ENCODE measurements at places on chromosomes 1 and 21.
A peak's percentile ranks its signal among the peaks of the same experiment; 100 is the strongest.

DNA sequence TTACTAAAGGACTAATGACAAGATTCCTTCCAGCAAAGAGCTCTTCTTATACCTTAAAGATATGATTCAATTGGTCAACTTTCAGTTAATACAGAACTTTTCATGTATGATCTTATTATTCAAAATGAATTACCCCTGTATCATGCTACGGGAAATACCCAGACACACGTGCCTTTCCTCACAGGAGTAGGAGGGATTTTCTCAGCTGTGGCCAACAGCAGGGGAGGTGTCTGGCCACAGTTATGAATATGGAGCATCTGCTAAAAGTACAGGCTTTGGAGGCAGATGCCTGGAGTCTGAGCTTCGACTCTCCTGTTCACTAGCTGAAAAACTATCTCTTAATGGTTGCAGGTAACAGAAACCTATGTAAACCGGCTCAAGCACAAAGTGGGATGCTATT lies 53.6 kb downstream of the KIAA1614 start:
- no peak for DNase-seq

GRCh38 chr1:217586586-217586985 lies 44.3 kb downstream of the GPATCH2 start:
- DNase-seq, result no peak

DNA sequence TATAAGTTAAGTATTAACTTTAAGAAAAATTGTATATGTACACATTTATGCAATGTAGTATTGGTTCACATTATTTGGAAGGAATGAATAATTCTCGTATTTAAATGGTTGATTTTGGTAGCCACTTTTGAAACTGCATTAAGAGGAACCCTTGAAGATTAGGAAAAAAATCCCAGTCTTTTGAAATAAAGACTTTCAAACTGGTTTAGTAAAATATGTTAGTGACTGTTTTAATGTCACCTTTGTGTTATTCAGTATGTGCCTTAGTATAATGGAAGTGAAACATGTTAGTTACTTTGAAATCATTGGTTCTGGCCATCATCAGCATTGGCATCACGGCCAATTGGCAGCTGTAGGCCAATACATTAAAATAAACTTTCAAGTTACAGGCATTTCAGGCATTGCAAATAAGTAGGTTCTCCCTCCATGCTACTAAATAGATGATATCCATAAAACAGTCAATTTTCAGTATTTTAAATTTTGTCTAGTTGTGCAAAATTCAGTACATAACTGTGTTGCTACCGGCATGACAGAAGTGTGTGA lies 4.4 kb downstream of the MIER1 start:
- no peak for DNase-seq

- no peak for DNase-seq
These were observed 2.4 kb downstream of the LRP8 start for GRCh38 chr1:53325326-53326087.

DNA sequence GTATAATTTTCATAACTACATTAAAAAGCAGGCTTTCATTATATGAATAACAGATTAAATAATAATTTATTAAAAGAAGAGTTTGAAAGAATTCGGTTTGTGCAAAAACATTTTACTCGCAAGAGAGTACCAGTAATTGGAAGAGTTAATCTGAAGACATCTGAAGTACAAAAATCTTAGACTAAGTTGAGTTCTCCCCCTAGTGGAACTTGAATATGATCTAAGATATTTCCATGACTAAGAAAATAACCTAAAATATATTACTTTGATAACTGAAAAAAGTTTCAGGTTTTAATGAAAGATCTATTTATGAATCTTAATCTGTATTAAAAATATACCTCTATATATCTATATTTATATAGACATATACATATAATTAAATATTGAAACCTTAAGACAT lies 112.5 kb upstream of the GFI1 start:
- DNase-seq, result peak; percentile 27
